ENCODE measurements at places on chromosomes 7 and 10.
A peak's percentile ranks its signal among the peaks of the same experiment; 100 is the strongest.

DNA sequence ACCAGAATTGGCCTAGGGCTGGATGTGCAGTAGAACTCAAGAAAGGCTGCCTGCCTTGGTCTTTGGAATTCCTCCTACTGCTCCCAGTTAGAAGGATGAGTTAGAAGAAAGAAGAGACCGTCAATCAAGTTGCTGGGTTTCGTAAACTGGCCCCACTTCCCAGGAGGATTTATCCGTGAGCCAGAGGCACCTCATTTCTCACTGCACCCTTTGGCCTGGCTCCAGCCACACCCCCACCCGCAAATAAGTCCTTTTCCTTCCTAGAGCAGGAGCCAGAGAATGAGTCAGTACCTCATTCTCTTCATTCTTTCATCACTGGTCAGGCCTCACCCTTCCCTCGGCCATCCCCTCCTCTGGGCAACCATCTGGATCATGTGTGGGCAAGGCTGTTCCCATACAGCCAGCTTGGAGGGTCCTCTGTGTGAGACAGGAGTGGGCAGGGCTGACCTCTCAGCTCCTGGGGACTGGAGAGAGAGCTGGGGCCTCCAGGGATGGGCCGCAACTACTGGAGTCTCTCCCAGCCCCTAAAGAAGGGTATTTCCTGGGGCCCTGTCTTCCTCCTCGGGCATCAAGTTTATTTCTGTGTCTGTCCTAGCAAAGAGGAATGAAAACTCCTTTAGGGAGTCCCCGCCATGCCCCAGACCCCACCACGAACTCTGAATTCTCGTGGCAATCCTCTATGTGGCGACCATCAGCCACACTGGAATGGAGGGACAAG, 87.2 kb upstream of the DUSP5 start:
- DNase-seq: no peak

- no peak for DNase-seq
Measured at GRCh38 chr10:28761084-28761846, 83.9 kb downstream of the BAMBI start.

DNA sequence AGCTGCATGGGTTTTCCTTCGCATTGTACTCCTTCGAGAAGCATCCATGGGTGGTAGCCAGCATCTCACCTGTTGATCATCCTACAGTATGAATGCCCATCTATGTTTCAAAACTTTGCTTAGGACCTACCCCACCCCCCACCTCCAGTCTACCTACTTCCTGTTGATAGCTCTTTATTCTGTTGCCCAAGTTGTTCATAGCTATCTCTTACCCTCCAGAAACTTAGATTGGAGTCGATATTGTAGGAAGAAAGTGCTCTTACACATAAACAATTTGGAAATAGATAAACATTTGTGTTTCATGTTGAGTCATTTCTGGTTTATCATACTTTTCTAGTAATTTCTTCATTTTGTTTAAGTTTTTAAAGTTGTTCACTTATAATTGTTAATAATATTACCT, 90.1 kb downstream of the FAS start:
- no peak for DNase-seq

DNA sequence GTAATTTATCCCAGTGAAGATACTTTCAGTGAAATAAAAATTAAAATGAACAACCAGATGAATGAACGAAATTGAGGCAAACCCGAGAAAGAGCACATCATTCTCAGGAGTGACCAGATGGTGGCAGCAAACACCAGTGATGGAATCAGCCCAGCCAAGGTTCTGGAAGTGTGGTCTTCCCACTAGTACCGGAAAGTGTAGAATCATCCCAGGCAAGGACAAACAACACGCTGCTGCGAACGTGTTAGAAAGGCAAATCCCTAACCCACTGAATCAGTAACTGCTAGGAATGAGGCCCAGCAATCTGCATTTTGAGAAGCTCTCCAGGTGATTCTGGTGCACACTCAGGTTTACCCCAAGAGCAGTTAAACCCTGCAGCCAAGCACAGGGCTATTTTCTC, 15.5 kb upstream of the SLC18A3 start:
- DNase-seq: peak; percentile 77

GRCh38 chr10:49539320-49539885, 482 bp upstream of the ERCC6 start:
- peak; percentile 44 for DNase-seq

GRCh38 chr10:130998642-130999041, 312.9 kb downstream of the TCERG1L start:
- DNase-seq: no peak

GRCh38 chr10:70692043-70692603, 19.8 kb downstream of the ADAMTS14 start:
- DNase-seq: no peak

DNA sequence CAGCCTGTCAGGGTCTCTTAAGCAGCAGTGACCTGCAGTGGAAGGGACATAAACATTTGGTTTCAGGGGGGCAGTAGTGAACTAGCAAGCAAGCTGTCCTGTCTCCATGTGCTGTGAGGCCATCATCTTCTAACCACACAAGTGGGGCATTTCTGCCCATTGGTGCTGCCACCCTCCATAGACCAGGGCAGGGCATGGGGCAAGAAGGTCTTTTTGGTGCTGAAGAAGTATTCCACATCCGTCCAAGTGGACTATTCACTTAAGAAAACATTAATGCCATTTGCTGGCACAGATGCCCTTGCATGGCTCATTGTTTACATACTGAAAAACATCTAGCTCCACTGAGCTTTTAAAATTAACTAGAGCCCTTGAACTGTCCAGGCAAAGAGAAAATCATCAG, 35.8 kb downstream of the ALOX5 start:
- DNase-seq: no peak

- DNase-seq: peak; percentile 53
Measured at GRCh38 chr7:112510001-112510742, 29.4 kb downstream of the LSMEM1 start.

DNA sequence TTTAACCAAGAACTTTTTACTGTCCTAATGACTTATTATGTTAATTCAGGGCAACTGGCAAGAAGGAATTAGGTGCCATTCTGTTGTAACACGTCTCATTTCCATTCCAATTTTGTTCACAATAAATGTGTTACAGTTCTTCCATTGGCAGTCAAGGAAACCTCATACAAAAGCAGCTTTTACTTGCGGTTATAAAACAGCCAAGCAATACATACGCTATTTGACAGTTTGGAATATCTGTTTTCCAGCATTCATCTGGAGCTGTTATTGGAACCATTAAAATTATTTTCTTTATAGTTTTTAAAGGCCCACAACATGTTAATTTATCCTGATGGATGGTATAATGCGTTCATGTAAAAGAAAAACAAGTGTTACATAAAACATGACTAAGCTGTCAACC, 33.3 kb downstream of the MTERF1 start:
- DNase-seq: no peak

DNA sequence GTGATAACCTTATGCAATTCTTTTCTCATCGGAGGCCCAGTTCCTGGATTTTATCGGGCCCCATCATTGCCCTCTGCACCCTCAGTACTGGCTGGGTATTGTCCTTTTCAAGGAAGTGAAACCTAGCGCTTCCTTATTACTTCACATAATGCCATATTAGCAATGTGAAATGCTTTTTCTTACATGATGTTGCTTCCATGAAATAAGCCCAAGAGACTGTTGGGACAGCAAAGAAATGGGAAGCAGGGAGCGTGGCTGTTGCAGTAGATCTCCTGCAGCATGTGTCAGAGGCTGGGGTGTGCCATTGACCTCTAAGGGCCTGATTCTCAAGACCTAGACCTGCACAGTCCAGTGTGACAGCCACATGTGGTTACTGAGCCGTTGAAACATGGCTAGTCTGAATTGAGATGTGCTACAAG, 8.1 kb downstream of the CHN2 start:
- DNase-seq: no peak

DNA sequence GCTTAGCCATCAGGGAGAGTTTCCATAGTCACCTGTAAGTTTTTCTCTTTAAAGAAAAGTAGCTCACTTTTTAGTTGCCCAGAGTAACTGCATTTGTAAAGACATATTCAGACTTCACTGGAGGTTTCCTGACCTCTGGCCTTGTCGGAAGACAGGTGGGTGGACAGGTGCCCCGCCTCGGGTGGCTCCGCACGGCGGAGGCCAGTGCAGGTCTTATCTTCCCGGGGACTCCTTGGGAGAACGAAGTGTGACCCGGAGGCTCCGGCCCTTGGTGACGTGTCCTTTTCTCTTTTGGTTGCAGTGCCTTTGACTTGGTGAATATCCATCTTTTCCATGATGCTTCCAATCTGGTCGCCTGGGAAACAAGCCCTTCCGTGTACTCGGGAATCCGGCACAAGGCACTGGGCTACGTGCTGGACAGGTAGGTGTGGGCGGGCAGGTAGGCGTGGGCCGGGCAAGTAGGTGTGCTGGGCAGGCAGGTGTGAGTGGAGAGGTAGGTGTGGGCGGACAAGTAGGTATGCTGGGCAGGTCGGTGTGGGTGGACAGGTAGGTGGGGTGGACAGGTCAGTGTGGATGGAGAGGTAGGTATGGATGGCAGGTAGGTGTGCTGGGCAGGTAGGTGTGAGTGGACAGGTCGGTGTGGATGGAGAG, 75.8 kb downstream of the NKX6-2 start:
- no peak for DNase-seq

DNA sequence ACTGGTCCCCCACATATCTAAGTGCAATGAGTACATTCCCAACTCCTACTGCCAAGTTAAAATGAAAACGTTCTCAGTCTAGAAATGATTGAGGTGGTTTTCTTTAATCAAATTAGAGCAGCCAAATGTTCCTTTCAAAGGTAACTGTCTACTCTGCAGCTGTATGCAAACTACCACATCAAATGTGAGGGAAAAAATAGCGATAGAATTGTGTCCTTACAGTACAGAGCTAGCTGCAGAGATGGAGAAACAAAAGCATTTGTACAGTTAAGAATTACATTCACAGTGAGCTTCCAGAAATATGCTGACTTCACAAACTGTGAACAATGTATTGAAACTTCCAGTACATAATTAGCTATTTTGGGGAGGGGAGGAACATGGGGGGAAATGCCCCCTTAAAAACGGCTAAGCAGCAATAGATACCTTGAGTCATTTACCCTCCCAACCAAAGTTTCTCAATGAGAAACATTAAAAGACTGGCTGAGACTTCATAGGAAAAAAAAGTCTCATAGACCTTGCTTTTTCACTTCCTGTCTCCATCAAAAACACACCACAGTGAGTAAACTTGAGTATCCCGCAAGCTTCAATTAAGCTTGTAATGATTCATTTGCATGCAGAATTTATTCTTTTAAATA, 22.9 kb downstream of the CDK6 start:
- no peak for DNase-seq

GRCh38 chr7:84985073-84985784, 201.6 kb downstream of the SEMA3D start:
- no peak for DNase-seq

- DNase-seq: no peak
Measured at GRCh38 chr10:47095211-47095610, 184.0 kb downstream of the PTPN20 start.

GRCh38 chr10:26243351-26243720, 26.8 kb downstream of the GAD2 start:
- DNase-seq: no peak

DNA sequence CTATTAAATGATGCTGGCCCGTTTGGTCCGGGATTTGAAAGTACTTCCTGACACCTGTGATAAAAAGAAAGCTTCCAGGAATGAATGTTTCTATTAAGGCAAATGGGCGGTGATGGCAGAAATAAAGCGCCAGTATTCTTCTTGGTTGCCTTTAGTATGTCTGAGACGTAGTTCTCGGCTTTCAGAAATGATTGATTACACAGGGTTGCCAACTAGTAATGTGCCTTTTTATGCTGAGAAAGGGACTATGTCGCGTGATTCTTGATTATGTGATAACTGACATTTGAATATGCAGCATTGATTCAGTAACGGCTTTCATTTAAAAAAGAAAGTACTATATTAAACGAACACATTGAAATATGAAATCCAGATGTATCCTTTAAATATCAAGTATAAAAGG, 13.9 kb downstream of the ZRANB1 start:
- no peak for DNase-seq

DNA sequence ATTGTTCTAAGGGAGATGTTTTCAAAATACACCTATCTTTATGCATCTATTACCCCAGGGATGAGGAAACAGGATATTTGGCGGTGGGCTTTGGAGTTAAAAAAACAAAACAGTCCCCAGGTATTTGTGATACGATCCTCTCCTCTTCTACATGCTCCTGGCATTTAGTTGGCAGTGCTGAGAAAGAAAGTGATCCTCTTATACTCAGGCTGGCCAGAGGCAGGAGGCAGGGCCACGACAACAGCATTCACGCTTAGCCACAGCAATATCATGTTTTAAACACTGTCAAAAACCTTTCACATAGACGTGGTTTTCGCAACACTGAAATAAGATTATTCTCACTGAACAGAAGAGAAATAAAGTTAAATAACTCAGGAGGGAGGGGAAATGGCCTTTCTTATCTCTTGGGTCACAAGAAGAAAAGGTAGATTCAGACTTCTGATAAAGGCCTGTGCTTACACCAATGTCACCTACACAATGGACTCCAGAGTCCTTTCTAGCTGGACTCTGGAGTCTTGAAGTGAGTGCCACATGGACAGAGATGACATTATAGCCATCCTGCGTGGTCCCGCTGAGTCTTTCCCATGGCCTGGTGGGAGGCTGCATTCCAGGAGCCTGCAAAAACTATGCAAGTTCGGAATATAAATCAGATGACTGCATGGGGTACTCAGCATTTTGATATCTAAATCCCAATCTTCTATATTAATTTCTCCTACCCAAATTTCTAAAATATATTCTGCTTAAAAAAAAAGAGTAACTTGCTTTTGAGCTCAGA, 88.7 kb downstream of the PIP4K2A start:
- no peak for DNase-seq

DNA sequence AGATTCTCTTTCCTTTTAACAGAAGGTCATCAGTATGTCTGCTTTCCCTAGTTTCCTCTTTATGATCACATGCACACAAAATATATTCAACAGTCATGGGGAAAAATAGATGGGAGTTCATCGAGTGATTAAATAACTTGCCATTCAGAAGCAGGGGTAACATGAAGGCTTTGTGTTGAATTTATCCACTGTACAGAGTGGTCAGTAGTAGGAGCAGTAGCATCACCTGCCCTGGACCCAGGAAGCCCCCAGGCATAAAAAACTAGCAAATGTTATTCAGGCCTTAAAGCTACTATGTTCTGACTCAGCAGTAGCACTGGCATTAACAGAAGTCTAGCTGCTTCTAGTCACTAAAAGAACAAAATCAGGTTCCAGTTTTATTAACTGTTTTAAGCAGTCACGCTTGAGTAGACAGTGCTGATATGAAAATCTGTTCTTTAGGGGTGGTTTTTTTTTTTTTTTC, 31.4 kb upstream of the FAM133B start:
- no peak for DNase-seq
